ENCODE measurements at places on chromosomes 6 and 20.

- DNase-seq: no peak
These were observed 48.9 kb upstream of the OGFRL1 start for GRCh38 chr6:71239694-71240093.

- no peak for DNase-seq
These were observed 514.3 kb upstream of the CITED2 start for GRCh38 chr6:139888681-139889122.

DNA sequence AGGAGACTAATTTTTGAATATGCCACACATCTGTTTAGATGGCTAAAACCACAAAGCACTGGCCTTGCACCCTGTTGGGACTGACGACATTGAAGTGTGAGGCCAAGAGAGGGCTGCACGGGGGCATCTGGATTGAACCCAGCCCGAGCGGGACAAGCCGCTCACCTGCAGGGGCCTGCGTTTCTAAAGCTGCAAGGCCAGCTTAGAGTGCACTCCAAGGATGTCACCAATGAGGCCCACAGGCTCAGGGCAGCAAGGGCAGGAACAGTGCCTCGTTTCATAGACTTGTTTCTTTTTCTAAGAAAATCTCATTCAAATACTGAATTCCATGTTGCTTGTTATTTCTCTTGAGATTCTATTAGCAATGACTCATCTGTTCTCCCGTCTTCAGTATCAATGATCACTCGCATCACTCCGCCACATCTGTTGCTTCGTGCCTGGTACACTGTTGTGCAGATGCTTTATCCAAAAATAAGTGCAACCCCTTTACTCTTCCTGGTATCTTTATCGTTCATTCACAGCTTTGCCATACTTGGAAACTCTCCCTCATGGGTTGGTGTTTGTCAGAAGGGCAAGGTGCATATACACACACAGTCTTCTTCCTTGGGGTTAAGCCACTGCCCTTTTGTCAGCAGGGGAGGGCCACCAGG is 120.1 kb downstream of the IRF4 start:
- no peak for DNase-seq

DNA sequence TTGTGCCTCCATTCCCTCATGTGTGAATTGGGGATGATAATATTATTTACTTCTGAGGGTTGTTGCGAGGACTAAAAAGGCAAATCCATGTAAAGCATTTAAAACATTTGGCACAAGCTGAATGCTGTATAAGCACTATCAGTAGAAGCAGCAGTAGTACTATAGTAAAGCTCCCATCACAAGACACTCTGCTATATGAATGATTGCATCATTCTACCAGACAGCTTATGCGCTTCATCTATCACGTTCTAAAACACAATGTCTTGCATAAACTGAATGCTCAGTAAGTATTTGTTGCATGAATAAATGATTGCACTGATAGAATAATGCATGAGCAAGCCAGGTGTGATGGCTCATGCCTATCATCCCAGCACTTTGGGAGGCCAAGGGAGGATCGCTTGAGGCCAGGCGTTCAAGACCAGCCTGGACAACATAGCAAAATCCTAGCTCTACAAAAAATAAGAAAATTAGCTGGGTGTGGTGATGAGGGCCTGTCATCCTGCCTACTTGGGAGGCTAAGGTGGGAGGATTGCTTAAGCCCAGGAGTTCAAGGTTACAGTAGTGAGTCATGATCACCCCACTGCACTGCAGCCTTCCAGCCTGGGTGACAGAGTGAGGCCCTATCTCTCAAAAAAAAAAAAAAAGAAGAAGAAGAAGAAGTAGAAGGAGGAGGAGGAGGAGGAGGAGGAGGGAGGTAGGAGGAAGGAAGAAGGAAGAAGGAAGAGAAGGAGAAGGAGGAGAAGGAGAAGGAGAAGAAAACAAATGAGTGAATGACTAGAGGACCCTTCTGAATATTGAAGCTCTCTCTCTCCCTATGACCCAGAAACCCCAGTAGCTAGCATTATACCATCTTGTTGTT is 50.0 kb upstream of the FOXO3 start:
- DNase-seq: no peak

GRCh38 chr6:116280161-116280932 is 617 bp upstream of the TSPYL1 start:
- DNase-seq: no peak

DNA sequence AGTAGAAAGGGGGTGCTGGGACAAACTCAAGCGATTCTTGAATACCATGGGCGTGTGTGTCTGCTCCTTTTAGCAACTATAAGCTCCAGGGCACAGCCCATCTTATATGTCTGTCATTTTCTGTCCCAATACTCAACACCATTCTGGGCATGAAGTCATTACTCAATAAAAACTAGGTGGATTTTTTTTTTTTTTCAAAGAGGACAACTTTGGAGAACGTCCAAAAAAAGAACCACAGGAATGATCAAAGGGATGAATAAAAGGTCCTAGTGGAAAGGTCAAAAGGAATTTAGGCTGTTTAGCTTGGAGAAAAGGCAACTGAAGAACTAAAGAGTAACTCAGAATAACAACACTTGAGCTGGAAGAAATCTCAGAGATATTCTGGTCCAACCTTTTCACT is 24.4 kb downstream of the UQCC1 start:
- DNase-seq: no peak

DNA sequence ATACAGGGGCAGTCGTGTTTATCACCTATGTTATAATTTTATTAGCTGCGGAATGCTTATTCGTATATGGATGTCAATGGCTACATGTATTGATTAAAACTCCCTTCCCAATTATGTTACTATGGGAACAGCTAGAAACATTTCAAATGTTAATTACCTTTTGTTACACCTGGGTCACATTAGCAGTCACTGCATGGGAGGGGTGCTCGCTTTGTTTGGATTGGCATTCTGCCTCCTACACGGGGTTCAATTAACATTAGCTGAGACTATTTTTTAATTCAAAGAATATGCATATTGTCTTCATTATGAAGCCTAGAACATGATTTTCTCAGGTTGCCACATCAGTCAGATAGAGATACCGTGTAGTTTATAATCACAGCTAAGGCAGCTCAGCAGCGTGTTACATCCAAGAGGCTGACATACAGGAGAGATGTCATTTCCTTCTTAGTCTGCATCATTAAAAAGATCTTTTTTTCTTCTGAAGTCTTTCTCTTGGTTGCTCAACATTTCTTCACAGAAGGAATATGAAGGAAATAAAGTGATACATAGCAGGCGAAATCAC is 76.2 kb upstream of the RPS6KA2 start:
- no peak for DNase-seq

DNA sequence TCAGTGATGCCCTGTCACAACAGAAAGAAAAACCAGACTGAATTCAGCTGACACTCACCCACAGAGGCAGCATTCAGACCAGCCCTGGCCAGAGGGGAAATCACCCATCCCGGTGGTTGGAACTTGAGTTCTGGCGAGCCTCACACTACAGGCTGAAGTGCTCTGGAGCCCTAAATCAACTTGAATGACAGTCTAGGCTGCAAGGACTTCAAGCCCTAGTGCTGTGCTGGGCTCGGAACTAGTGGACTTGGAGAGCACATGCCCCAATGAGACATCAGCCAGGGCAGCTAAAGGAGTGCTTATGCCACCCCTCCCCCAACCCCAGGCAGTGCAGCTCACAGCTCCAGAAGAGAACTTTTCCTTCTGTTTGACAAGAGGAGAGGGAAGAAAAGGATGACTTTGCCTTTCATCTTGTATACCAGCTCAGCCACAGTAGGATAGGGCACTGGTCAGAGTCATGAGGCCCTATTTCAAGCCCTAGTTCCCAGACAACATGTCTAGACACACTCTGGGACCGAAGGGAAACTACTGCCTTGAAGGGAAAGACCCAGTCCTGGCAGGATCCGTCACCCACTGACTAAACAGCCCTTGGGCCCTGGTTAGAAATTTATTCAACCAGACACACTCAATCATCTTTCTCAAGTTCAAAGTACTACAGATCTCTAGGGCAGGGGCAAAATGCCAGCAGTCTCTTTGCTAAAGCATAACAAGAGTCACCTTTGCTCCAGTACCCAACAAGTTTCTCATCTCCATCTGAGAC is 43.2 kb upstream of the PNRC1 start:
- no peak for DNase-seq
